Hepatocyte (in vitro differentiated cells): ENCODE measurements at places on chromosomes 5 and 9.
A peak's percentile ranks its signal among the peaks of the same experiment; 100 is the strongest.

DNA sequence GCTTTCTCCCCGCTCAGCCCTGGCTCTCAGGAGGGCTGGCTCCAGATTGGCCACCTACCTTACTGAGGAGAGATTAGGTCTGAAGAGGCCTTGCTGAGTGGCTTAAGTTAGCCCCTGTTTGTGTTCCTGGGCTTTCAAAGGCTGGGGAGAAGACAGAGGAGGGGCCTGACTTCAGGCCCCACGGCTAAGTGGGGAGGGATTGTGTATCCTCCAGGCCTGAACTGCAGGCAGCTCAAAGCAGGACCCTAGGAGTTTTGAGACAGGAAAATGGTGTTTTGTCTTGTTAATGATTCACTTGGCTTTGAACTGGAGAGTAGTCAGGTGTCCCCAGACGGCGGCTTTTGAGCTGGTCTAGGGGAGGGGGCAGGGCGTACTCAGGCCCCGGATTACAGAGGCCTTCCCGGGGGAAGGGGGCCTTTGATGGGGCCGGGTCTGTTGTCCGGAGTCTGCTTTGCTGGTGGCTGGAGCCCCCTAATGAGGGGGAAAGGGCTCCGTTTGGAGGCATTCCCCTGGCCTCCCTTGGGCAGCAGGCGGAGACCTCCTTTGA, 162.0 kb upstream of the SMIM23 start:
- peak; percentile 53 for DNase-seq

DNA sequence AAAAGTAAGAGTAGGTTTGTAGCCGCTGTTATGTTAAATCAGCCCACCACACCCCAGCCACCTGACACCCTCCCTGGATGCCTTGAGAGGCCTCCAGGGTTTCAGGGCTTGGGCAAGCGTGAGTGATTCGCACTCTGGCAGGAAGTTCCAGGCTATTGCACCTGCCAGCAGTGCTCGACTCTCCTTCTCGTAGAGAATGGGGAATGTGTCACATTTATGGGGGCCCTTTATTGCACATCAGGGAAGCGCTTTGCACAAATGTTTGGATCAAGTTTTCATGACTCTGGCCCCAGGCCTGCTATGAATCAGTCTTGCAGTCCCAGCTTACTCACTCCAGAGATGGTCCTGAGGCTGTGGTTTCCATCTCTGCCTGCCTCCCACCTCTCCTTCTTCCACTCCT, 66.1 kb upstream of the ADRA1B start:
- no peak for DNase-seq

GRCh38 chr9:83649080-83649479, 26.1 kb downstream of the IDNK start:
- peak; percentile 68 for DNase-seq

- peak; percentile 42 for DNase-seq
These were observed 4.0 kb upstream of the RANBP3L start for GRCh38 chr5:36305571-36306326.

DNA sequence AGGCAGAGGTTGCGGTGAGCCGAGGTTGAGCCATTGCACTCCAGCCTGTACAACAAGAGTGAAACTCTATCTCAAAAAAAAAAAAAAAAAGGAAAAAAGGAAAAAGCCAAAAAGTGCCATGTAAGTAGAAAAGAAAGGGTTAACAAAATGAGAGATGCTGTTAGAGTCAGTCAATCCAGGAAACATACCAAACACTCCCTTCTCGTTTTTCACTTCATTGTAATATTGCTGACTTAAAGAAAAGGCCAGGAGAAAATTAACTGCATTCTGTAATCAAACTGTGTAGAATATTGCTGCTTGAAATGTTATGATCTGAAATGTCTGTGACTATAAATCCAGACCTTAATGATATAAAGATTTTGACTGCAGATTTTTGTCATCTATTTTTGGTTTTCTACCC, 379.1 kb downstream of the ENC1 start:
- no peak for DNase-seq

GRCh38 chr9:131630205-131630831, 85.0 kb downstream of the PRRT1B start:
- no peak for DNase-seq

- DNase-seq, result no peak
These were observed 8.9 kb upstream of the AIF1L start for GRCh38 chr9:131087354-131087893.

DNA sequence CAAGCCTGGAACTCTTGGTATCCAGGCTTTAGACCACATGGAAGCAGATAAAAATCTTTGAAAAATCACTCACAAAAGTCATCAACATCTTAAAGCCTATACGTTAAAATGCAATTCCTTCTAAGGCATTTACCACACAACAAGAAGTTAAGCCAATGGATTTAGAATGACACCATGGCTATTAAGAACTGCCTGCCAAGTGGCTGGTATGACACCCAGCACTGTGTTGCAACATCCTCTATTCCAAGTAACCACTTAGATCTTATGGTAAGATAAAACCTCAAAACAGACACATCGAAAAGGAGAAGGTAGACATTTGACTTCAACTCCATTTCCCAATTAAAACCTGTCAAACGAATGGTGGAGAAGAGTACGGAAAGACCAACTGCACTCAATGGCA, 344.2 kb upstream of the SLC30A5 start:
- no peak for DNase-seq

GRCh38 chr9:81622471-81623255, 66.7 kb downstream of the TLE1 start:
- no peak for DNase-seq

GRCh38 chr5:142720641-142721271, 34.9 kb upstream of the FGF1 start:
- DNase-seq, result peak; percentile 47

DNA sequence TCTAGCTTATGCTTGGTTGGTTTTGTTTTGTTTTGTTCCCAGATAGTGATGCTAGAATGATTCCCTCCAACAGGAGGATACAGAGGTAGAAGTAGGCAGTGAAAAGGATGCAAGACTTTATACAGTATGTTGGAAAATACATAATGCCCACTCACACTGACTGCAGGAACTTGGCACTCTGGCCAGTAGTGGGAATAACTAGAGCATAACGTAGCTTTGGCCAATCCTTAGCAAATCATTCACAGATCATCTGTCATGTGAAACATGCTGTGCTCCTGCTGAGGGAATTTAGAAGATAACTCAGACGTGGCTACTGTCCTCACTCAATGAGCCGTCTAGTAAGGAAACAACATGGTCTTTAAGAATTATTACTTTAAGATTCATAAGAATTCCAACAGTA, 13.5 kb downstream of the CFAP90 start:
- no peak for DNase-seq

DNA sequence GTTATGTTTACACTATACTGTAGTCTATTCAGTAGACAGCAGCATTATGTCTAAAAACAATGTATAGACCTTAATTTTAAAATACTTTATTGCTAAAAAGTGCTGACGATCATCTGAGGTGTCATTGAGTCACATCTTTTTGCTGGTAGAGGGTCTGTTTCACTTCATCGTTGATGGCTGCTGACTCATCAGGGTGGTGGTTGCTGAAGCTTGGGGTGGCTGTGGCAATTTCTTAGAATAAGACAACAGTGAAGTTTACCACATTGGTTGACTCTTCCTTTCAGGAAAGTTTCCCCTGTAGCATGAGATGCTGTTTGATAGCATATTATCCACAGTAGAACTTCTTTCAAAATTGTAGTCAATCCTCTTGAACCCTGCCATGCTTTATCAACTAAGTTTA, 150.3 kb downstream of the FBXL7 start:
- DNase-seq, result no peak

GRCh38 chr5:163439092-163439425, 1.7 kb downstream of the CCNG1 start:
- no peak for DNase-seq

DNA sequence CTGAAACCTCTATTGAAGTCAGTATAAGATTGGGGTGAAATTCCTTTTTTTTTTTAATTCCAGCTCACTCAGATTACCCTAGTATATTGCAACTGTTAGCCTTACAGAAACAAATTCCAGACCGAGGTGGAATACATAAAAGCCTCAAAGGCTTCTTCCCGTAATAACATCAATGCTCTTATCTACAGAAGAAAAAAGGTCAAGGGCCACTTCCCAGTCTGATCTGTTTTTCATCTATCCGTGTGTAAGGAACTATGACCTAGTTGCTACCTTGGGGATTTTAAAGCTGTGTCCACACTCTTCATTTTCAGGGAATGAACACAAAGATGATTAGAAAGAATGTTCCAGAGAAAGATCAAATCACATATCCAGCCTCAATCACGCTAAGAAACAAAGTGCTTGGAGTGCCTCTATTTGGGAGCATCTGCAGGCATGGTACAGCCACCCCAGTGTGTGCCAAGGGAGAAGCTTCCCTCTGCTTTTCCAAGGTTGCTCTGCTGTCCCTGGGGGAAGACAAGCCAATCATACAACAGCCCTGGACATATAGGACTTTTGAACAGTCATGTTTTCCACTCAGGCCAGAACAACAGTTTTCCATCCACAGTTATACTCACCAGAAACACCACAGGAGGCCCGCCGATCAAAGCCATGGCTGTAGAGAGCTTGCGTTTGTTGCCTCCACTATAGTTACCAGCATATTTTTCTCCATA, 23.5 kb downstream of the NIPSNAP3B start:
- no peak for DNase-seq

DNA sequence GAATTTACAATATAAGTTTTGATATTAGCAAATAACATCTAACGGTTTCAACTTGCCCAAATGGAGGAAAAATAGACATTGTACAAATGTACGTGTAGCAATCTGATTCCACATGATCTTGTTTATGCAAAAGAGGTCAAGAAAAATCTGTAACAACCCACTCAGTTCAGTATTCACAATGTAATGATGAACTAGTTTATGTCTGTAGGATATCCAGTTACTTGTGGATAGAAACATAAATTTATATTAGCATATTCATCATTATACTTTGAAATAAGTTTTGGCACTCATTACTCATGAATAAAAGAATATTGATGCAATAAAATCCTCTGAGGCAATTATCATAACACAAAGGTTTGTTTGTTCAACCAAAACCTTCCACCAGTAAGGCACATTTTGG, 28.1 kb downstream of the PLK2 start:
- DNase-seq, result no peak

GRCh38 chr5:170805666-170806065, 22.1 kb downstream of the GABRP start:
- no peak for DNase-seq

- DNase-seq, result no peak
These were observed 2.9 kb upstream of the VDAC1 start for GRCh38 chr5:134007581-134008265.

GRCh38 chr5:44952376-44952775, 143.6 kb downstream of the MRPS30 start:
- peak; percentile 48 for DNase-seq

DNA sequence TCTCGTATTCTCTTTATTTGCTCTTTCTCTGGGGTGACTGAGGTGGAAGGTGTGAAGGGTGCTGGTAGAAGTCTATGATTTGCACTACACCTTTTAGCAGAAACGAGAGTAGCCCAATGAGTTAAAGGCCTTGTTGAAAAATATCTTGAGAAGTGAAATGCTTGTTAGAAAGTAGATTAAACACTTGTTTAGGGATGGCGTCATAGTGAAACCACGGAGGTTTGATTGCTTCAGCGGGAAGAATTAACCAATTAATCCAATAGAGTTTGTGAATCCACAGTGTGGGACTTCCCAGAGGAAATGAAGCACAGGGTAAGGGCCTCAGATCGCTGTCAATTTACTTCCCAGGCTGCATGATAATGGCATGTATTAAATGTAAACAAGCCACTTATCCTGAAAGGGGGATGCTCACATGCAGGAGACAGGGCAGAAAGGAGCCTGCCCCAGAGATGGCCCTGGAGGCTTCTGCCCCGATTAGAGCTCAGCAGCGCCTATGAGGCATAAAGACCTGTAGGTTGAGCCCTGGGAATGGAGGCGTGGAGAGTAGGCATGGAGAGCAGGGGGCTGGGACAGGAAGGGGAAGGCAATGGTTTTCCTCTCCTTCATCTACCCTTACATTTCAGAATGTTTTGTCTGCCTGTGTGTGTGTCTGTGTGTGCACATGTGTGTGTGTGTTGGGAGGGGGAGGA, 1.5 kb downstream of the FAM170A start:
- DNase-seq, result no peak

DNA sequence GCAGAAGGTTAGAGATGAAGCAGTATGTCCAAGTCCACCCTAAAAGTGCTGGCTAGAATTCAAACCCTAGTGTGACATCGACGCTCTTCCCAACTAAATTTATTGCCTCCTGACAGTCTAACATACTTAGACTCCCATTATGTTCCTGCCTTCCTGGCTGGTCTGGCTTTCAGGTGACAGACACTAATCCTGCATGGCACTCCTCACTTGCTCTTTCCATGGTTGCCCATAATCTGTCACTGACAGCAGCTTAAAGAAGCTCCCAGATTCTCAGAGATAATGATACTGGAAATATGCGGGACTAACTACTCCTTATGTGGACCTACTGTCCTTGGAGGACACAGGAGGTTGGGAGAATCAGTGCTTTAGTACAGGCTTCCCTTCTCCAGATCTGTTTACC, 41.7 kb upstream of the HTR1A start:
- no peak for DNase-seq

GRCh38 chr5:57889558-57889957, 406.9 kb upstream of the ACTBL2 start:
- peak; percentile 54 for DNase-seq

DNA sequence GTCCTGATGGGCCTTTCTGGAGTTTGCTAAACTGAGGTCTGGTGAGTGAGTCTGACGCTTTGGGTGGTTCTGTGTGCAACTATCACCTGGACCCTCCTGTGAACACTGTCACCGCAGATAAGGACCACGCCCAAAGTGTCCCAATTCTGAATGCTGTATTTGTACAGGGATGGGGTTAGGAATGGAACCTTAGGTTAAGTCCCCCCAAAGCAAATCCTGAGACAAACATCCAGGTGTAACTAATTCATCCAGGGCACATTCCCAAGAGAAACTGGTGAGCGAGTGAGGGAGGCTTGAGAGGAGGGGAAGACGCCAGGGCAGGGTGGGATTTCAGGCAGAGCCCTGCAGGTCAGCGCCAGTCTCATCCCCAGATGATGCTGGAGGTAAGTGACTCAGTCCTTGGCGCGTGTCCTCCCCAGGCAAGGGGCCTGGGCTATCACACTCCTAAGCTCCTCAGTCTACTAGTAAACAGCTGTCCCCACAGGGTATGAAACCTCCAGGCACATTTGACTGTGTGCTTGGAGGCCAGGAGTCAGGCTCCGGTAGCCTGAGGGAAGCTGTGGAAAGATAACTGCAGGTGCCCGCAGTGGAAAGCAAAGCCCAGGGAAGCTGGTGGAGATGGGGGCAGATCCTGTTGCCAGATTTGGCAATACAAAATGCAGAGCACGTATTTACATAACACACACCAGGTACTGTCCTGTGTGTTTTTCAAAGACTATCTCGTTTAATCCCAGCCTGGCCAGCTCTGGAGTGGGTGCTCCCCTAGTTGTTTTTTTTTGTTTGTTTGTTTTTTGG, 66.7 kb downstream of the IL6ST start:
- no peak for DNase-seq

- DNase-seq, result peak; percentile 55
These were observed 11.3 kb downstream of the C9orf50 start for GRCh38 chr9:129609486-129610212.

DNA sequence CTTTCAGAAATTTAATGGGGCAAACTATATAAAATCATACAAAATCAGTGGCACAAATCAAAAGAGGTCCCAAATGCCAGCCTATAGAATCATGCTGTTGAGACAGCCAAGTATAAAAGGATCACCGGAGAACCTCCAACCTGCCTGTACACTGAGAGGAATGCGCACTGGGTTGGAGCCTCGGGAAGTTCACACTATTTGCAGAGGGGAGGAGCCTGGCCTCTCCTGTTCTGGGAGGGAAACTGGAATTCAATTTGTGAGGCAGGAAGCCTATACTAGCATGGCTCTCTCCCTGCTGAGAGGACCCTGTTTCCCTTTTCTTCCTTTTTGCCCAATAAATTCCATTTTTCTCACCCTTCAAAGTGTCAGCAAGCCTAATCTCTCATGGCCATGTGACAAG, 406.0 kb downstream of the HINT1 start:
- no peak for DNase-seq

GRCh38 chr5:56456002-56456401, 222.9 kb upstream of the ANKRD55 start:
- DNase-seq, result no peak
